ENCODE measurements at places on chromosomes 16 and 17.

DNA sequence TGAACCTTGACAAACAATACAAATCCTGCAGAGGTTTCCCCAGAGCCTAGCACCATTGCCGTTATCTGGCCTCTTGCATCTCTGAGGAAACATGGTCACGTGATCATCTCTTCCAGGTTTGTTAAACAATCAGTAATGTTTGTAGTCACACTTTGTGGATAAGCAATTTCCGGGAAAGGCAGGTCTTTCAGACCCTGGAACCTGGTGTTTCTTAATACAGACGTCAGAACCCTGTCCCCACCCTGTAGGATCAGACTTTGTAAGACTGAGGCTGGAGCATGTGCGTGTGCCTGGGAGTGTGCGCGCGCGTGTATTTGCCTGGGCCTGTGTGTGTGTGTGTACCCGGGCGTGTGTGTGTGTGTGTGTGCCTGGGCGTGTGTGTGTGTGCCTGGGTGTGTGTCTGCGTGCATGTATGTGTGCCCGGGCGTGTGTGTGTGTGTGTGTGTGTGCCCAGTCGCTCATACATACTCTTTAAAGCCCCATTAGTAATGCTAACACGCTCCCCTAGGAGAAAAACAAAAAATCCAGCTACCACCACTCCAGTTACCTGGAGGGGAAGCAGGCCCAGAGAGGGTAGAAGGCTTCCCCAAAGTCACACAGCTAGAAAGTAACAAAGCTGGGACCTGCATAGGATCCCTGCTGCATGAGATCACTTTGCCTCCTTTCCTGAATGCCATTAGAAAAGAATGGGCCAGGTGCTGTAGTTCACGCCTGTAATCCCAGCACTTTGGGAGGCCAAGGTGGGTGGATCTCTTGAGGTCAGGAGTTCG is 5.3 kb downstream of the CTNS start:
- DNase-seq, result no peak

DNA sequence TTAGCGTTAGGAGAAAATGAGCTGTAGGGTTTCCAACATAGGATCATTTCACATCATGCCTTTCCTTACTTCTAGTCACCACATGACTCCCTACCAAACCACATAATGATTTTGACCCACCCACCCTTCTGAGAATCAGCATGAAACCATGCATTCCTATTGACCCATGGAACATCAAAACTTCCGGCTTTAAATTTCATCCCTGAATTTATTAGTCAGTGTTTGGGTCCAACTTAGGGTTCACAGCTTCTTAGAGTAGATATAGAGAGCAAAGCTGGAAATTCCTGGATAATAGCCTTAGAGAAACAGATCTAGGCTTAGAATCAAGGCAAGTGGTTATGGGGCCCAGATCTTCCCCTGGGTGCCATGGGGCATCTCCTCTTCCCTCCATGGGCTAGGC is 162.6 kb downstream of the TOX3 start:
- DNase-seq, result no peak

GRCh38 chr16:49081554-49081953 is 200.1 kb downstream of the CBLN1 start:
- no peak for DNase-seq

DNA sequence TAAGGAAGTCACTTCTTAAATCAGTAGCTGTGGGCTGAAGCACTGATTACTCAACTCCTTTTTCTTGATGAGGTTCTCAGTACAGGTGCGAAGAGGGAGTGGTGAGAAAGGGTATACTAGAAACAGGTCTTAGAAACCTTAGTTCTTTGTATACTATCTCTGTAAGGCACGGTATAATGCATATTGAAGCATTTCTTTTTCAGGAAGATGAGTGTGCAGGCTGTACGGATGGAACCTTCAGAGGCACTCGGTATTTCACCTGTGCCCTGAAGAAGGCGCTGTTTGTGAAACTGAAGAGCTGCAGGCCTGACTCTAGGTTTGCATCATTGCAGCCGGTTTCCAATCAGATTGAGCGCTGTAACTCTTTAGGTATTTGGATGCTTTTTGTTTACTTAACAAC is 39.2 kb downstream of the CYLD start:
- no peak for DNase-seq

DNA sequence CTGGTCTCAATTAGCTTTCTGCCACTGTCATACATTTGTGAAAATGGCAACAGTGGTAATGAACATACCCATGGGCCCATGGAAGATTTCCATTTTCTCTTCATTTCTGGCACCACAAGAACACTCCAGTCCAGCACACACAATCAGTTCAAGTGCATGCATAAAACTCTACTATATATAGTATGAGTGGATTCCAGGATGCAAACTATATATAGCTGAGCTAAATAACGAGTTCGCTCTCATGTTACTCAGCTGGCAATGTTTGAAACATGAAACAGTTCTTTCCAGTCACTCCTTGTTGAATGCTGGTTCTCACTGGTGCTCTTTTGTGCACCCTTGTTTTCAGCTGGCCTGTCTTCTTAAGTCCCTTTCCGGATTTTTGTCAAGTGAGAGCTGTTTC is 75.2 kb upstream of the DHX40 start:
- DNase-seq, result no peak

DNA sequence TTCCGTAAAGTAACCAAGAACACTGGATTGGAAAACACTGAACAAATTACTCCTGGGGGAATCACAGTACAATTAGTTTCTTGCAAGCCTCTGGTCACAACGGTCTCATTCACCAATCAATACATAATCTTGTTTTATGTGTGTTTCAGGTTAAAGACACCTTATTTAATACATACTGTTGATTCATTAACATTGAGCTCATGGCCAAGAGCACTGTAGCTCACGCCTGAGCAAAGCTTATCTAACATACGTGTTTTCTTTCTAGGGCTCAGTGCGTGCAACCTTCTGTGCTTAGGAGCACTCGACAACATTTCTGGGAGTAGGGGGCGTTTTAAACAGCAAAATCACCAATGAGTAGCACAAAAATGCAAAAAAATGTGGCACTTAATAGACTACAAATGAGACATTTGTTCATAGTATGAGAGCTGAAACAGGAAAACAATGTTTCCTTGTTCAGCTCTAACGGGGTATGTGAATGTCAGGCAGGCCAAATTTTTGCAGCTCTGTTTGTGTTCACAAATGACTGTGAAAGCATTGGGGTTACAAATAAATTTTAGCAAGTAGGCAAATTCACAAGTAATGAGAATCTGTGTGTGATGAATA is 206.2 kb downstream of the CNTNAP4 start:
- no peak for DNase-seq

- DNase-seq, result no peak
These were observed 124.3 kb downstream of the SOCS1 start for GRCh38 chr16:11131706-11132105.

DNA sequence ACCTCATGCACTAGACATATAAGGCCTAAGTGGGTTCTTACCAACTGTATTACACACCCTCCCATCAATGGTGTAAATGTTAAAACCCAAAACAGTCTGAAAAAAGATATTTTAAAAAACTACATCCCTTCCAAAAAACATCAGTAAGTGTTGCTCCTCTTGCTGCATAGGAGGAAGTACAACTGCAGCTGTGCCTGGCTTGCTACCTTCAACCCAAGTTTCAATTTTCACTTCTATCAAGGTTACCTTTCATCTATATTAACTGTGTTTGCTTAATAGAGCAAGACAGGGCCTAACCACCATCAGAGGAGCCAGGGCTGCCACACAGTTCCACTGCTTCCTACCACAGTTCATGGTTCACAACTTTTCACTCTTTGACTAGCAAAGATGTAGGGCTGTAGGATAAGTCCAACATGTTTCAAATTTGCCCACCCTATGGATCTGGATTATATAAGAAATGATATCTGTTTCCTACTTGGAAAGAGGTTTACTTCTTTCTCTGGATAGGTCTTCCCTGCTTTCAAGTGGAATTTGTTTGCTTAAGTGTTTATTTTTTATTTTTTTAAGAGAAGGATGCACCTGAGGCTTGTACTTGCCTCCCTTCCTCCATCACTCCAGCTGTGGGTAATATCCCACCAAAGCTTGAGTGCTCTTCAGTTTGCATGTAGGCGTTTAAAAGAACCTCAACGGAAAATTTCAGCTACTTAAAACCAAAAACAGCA is 56.7 kb downstream of the GRB7 start:
- no peak for DNase-seq

- DNase-seq, result no peak
These were observed 17.2 kb downstream of the SLC16A3 start for GRCh38 chr17:82246040-82246364.

- no peak for DNase-seq
These were observed 11.0 kb upstream of the SLC25A19 start for GRCh38 chr17:75300280-75300679.

DNA sequence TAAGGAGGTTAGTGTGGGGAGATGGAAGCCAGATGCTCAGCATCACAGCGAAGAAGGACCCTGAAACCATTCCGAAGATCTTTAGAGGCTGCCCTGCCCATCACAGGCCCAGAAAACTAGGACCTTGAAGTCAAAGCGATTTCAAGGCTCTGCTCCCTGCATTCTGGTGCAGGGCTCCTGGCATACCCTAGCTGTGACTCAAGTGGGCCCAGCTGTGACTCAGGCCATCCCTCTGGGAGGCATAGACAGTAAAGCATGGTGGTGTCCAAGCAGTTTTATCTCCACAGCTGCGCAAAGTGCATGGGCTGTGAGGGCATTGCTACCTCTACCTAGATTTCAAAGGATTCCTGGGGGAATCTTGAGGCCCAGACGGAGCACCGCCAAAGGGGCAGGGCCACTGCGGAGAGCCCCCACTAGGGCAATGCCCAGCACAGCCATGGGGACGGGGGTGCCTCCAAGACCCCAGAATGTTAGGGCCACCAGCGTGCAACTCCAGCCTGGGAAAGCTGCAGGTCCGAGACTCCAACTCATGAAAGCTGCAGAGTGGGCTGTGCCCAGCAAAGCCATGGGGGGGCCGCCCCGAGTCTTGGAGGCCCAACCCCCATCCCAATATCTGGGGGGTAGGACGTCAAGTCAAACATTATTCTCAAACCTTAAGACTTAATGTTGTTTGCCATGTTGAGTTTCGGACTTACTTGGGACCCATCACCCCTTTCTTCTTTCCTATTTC is 11.7 kb upstream of the ZNF594 start:
- no peak for DNase-seq

DNA sequence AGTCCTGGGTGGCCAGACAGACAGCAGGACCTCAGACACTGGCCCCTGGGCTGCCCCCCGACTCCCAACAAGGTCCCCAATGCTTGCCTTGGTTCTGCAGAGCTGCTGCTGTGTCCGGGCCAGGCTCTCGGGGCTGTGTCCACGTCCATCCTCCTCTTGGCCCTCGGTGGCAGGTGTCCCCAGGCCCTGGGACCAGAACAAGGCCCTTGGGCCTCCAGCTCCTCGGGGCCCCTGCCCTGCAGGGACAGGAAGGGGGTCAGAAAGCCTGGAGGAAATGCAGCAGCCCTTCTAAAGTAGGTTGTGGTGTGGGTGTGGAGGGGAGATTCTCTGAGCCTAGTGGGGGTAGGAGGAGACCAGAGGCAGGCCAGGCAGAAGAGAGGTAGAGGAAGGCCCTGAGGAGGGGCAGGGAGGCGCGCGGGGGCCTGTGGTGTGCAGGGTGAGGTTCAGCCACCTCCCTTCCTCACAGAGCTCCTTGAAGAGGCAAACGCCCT is 2.5 kb upstream of the AXIN1 start:
- no peak for DNase-seq

- DNase-seq, result no peak
These were observed 58.5 kb downstream of the CACNG5 start for GRCh38 chr17:66893382-66893781.

GRCh38 chr16:10326647-10327046 is 59.2 kb upstream of the ATF7IP2 start:
- DNase-seq, result no peak

DNA sequence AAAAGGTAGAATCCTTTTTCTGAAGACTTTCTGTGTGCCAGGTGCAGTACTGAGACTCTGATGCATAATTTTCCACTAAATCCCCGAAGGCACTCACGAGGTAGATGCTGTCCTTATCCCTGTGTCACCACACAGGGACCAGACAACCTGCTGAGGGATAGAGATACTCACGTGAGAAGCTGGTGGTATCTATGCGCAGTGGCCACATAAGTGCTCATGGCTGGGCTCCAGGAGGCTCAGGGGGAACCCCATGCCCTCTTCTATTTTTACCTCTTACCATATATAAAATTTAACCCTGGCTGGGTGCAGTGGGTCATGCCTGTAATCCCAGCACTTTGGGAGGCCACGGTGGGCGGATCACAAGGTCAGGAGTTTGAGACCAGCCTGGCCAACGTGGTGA is 38.3 kb downstream of the NT5M start:
- DNase-seq, result no peak

GRCh38 chr17:59754552-59754951 is 47.1 kb downstream of the VMP1 start:
- DNase-seq, result no peak

- DNase-seq, result no peak
These were observed 182.8 kb upstream of the ELAC2 start for GRCh38 chr17:13200671-13201070.

GRCh38 chr17:54028986-54029580 is 206.4 kb downstream of the KIF2B start:
- no peak for DNase-seq

DNA sequence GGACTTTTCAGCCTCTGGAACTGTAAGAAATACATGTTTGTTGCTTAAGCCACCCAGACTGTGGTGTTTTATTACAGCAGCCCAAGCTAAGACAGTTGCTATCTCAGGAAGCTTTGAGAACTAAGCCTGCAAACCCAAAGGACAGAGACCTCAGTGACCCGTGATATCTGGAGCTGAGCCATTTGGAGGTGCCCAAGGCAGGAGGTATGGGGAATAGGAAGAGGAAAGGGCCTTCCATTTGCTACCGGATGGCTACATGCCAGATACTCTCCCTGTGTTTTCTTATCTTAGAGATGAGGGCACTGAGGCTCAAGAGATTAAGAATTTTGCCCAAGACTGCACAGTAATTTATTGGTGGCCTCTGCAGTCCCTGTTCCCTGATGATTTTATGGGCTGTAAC is 622.1 kb upstream of the CDH5 start:
- DNase-seq, result no peak

DNA sequence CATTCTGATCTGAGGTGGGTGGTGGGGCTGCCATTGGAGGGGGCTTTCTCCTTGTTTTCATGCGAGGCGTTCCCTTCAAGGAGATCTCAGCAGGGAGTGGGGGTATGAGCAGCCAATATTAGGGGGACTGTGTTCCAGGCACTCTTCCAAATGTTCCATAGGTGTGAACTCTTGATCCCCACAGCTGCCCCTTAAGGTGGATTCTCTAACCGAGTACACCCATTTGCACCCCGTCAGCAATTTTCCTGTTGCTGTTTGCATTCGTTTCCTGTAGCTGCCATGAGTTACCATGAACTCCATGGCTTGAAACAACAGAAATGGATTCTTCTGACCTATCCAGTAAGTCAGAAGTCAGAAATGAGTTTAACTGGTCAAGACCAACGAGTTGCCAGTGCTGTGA is 3.7 kb upstream of the PRR15L start:
- DNase-seq, result no peak

- no peak for DNase-seq
These were observed 32.2 kb downstream of the MPHOSPH6 start for GRCh38 chr16:82137822-82138167.

DNA sequence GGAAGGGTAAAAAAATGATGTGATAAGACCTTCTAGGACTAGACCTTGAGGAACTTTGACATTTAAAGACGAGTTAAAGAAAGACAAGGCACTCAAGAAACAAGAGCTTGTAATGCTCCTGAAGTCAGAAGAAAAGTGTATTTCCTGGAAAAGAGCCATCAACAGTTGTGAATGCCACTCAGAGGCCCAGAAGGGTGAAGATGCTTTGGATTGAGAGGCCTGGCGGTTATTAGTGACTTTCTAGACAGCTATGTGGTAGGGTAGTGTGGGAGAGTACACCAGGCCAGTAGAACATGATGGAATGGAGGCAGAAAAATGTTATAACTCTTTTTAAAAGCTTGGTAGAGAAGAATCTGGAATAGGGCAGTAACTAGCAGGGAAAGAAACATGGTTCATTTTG is 34.1 kb upstream of the ANKFN1 start:
- no peak for DNase-seq

GRCh38 chr16:66920299-66920590 is 1.6 kb upstream of the CDH16 start:
- DNase-seq, result no peak
